EH (cell line): ENCODE measurements at places on chromosomes 16 and 17.
A peak's percentile ranks its signal among the peaks of the same experiment; 100 is the strongest.

DNA sequence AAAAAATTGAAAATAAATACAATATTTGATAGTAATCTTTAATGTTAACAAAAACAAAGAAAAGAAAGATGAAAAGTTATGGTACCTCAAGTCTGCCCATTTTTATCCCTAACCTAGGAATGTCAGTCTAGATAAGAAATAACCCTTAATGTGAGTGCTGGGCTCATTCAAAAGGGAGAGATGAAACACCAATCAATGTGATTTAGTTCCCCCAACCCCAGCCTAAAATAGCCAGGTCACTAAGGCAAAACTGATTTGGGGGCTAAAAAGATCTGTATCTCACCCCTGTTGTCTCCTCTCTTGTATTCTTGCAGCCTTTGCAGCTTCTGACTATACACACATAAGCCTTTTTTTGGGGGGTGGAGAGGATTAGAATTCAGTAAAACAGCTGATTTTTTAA is 3.2 kb upstream of the IGF2BP1 start:
- no peak for DNase-seq

- peak; percentile 46 for DNase-seq
Measured at GRCh38 chr16:85326113-85326793, 214.0 kb upstream of the CIBAR2 start.

- DNase-seq: peak; percentile 41
Measured at GRCh38 chr17:30600830-30601494, 123.8 kb downstream of the GOSR1 start.

DNA sequence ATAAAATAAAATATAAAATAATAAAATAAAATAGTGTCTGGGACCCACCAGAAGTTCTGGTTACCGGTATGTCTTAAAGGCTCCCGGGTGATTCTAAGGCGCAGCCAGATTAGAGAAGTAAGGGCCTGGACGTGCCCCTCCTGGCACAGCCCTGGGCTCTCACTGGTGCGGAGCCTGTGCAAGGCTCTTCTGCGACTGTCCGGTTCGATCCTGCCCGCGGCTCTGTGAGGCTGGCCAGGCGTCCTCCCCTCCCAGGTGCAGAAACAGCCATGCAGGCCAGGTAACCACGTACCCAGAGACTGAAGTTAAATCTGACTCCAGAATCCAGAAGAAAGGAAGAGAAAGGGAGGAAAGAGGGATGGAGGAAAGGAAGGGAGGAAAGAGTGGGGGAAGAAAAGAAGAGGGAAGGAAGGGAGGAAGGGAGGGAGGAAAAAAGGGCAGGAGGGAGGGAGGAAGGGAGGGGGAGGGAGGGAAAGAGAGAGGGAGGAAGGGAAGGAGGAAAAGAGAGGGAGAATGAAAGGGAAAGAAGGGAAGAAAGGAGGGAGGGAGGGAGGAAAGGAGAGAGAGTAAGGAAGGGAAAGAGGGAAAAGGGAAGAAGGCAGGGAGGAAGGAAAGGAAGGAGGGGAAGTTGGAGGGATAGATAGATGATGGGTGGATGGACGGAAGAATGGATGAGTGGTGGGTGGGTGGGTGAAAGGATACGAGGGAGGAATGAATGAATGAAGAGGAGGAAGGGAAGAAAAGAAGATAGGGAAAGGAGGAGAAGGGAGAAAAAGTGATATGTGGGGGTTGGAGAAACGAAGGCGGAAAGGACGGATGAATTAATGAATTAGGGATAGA is 42.3 kb downstream of the C16orf82 start:
- no peak for DNase-seq

DNA sequence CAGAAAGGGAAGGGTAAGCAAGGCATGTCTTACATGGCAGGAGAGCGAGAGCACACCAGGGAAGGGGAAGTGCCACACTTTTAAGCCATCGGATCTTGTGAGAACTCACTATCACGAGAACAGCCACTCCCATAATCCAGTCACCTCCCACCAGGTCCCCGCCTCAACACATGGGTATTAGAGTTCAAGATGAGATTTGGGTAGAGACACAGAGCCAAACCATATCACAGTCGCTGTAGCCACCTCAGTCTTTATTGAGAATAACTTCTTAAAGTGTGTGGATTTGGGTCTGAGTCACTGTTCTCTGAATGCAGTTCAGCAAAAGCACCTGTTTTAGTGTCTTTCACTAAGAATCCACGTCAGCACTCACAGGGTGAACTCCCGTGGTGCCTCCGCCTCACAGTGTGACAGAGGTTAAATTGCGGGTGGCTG is 195.2 kb upstream of the CHMP6 start:
- DNase-seq: no peak

DNA sequence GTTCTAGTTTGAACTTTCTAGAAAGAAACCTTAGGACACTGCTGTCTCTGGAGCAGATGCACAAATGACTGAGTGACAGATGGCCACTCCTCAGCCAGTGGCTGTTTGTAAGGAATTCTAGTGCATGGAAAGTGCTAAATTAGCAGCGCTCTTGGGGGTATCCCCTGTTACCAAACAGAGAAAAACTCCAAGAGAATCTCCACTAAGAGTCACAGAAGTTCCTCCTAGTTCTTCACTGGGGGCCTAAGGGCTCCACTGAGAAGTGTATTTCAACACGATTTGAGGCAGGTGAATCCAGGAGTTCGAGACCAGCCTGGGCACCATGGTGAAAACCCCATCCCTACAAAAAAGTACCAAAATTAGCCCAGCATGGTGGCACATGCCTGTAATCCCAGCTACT is 18.1 kb upstream of the IRF8 start:
- DNase-seq: no peak

DNA sequence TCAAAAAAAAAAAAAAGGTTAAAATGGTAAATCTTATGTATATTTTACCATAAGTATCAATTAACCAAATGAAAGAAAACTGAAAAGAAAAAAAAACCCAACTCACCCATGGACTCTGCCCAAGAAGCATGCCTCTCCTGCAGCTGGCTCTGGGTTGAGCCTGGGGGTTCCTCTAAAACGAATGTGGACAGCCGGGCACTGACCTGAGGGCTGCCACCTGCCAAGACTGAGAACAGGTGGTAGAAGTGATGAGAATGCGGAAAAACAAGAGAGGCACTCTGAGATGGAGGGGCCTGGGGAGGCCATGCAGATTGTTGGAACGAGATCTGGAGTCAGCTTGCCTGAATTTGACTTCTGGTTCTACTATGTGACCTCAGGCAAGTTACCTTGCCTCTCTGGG is 85.5 kb upstream of the MSI2 start:
- DNase-seq: no peak

GRCh38 chr17:77693301-77693700 is 265.2 kb upstream of the TNRC6C start:
- DNase-seq: no peak

- DNase-seq: no peak
Measured at GRCh38 chr17:37338847-37339246, 36.9 kb upstream of the C17orf78 start.
